Suppressor macrophage treated with lipopolysaccharide for 4 hours (primary cell): ENCODE measurements at places on chromosomes 7 and 10.

DNA sequence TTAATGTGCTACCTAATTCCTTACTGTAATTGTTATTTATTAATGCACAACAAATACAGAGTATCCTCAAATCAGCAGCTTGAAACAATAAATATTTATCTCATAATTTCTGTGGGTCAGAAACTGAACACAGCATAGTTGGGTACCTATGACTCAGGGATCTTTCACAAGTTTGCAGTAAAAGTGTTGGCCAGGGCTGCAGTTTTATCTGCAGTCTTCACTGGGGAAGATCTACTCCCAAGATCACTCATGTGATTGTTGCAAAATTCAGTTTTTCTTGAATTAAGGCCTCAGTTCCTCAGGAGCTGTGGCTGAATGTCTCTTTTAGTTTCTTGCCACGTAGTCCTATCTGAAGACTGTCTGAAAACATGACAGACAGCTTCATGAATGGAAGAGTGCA, 237.8 kb downstream of the ZWINT start:
- no peak for DNase-seq

- no peak for DNase-seq
Measured at GRCh38 chr7:128060018-128060417, 28.8 kb upstream of the LRRC4 start.

- no peak for DNase-seq
Measured at GRCh38 chr10:110151971-110152370, 55.4 kb upstream of the MXI1 start.

DNA sequence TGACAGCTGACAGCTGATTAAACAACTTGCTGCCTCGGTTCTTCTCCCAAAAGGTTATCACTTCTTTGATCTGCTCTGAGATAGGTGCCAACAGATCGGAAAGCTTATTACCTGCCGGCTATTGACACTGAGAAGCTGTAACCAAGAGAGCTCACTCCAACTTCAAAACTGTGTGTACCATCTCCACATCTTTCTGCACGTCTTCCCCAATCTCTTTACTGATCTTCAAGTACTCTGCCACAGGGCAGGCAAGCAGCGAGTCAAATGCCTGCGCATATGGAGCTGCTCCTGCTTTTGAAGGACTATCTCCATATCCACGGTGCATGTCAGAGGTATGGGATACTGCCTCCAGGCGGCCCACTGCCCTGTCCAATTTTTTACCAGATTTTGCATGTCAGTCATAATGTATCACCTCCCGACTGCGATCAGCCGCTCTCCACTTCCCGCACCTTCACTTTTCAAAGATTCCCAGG, 352 bp upstream of the ZNF485 start:
- no peak for DNase-seq

GRCh38 chr7:13031468-13031867, 344.0 kb downstream of the ARL4A start:
- no peak for DNase-seq

DNA sequence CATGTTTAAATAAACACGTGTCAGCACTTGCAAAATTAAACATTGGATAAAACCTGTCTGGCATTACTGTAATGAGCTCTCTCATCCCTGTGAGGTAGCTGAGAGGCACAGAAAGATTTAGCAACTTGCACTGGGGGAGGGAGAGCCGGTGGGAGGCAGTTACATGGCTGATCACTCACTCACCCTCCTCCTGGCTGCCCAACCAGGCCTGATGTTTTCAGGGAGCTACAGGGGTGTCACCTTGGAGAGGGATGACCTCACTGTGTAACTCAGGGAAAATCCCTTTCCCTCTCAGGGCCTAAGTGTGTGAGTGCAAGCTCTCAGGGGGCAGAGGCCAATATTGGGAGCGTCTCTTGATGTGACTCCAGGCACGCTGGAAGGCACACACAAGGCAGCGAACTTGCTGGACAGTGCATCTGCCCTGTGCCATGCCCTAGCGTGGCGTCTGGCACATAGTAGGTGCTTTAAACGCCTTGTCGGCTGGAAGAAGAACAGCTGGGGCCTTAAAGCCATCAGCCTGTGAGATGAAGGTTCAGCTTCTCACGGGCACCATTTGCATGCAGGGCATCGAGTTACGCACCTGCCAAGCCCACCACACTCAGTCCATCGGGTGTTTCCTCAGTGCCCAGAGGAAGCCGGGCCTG, 51.1 kb downstream of the ELFN1 start:
- no peak for DNase-seq
